Esophagus squamous epithelium (tissue), 5 donors: ENCODE measurements at places on chromosomes 12 and 14.

GRCh38 chr14:99274346-99275221, 2.6 kb upstream of the BCL11B start:
- no peak for DNase-seq
- peak overlapping the region; percentile 87 for H3K27ac ChIP-seq
- no peaks in the 10 kb centered on the region for H3K27me3 ChIP-seq
- no peaks in the 10 kb centered on the region for H3K36me3 ChIP-seq
- H3K4me1 ChIP-seq: peaks cover 55% of the 10 kb centered on the region

DNA sequence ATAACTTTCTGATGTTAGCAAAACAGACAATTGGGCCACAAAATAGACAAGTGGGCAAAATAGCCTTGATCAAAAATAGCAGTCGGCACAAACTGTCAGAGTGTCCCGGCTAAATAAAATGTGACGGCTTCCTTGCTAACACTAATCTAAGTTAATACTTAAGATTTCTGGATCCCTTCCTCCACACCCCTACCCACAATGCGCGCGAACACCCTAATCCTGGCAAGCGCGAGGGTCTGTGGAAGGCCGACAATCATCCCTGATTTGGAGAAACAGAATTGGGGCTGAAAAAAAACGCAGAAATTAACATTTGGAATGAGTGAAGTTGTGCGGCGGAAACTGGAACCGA, 489 bp downstream of the CEP290 start:
- no peak for DNase-seq
- peaks cover 14% of the 10 kb centered on the region for H3K4me1 ChIP-seq
- H3K4me3 ChIP-seq: peak overlapping the region; percentile 77
- no peaks in the 10 kb centered on the region for H3K36me3 ChIP-seq
- H3K27me3 ChIP-seq: no peaks in the 10 kb centered on the region

DNA sequence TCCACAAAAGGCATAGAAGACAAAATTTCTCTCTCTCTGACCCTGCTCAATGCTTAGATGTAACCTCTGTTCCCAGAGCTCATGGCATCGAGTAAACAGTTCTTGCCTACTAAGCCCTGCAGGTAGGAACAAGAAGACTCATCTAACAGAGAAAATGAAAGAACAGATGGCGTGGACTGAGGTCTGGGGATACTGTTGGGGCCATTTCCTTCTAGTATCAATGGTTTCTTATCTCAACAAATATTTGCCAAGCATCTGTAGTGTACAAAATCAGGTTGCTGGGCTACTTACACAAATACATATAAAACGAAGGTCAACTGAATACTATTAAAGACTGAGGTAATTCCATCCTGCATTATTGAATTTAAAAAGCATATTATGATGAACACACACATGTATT, 93.3 kb downstream of the RIMBP2 start:
- no peak overlapping the region for H3K4me3 ChIP-seq
- DNase-seq: no peak
- no peaks in the 10 kb centered on the region for H3K4me1 ChIP-seq
- H3K27me3 ChIP-seq: no peaks in the 10 kb centered on the region

DNA sequence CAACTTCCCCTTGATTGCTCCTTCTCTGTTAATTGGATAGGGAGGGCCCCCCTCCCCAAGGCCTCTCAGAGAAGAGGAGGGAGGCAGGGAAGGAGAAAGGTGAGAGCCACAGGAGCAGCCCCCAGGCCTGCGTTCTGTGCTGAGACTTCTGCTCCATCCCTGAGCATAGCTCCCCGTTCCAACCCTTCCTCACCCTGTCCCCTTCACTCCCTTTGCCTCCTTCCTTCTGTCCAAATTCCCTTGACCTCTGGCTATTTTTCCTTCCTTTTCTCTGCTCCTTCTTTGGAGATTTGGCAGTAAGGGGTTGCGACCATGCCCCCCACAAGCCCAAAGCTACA, 788 bp upstream of the ASIC1 start:
- no peaks in the 10 kb centered on the region for H3K36me3 ChIP-seq
- H3K27ac ChIP-seq: no peak overlapping the region
- peaks cover 34% of the 10 kb centered on the region for H3K4me1 ChIP-seq
- no peak for DNase-seq
- H3K27me3 ChIP-seq: no peaks in the 10 kb centered on the region

- peaks cover 3% of the 10 kb centered on the region for H3K4me1 ChIP-seq
- no peak overlapping the region for H3K4me3 ChIP-seq
- peaks cover 3% of the 10 kb centered on the region for H3K36me3 ChIP-seq
- no peaks in the 10 kb centered on the region for H3K27me3 ChIP-seq
- no peak for DNase-seq
Observed at GRCh38 chr12:68861890-68862289, 53.9 kb downstream of the MDM2 start.

DNA sequence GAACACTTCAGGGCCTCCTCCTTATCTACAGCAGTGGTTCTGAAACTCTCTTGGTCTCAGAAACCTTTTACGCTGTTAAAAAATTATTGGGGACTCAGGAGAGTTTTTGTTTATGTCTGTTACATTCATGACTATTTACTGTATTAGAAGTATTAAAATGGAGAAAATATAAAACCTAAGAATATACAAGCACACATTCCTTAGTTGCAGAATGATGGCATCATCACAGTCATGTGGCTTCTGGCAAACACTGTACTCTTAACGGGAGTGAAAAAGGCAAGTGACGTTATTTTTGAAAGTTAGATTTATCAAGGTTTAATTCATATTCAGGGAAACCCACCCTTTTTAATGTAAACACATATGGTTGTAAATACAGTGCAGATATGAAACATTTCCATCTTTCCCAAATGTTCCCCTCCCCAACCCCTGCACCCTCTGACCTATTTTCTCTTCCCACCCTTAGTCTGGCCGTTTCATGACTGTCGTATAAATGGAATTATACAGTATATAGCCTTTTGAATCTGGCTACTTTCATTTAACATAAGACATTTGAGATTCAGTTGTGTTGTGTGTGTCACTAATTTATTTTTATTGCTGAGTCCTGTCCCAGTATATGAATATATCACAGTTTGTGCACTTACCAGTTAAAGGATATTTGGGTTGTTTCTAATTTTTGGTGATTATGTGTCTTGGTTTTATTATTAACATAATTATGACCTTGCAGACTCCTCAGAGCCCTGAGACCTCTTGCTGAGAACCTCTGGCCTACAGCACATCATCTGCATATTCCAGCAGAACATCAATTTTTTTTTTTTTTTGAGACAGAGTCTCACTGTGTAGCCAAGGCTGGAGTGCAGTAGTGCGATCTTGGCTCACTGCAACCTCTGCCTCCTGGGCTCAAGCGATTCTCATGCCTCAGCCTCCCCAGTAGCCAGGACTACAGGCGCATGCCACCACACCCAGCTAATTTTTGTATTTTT, 457.0 kb downstream of the PCNX1 start:
- H3K27me3 ChIP-seq: no peaks in the 10 kb centered on the region
- H3K36me3 ChIP-seq: no peaks in the 10 kb centered on the region
- peaks cover 15% of the 10 kb centered on the region for H3K4me1 ChIP-seq
- no peak for DNase-seq

GRCh38 chr14:28412077-28412476, 354.5 kb upstream of the FOXG1 start:
- no peaks in the 10 kb centered on the region for H3K4me1 ChIP-seq
- DNase-seq: no peak
- no peaks in the 10 kb centered on the region for H3K36me3 ChIP-seq
- H3K4me3 ChIP-seq: no peak overlapping the region
- H3K27me3 ChIP-seq: no peaks in the 10 kb centered on the region

DNA sequence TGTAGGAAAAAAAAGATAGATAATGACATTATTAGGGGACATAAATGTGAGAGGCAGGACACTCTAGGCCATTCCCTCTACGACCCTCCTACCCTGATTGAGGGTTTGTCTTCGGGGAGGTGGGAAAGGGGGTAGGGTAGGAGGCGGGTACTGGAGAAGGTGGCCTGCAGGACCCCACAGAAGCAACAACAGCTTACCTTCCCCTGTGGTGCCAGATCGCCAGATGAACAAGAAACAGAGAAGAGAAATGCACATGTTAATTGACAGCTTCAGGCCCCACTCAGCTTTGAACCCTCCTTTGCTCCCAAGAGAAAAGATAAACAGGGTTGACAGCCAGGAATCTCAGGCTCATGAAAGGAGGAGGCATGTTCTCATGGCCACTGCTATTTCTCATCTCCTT, 4.8 kb downstream of the PHB2 start:
- no peaks in the 10 kb centered on the region for H3K27me3 ChIP-seq
- H3K4me1 ChIP-seq: peaks cover 85% of the 10 kb centered on the region
- H3K36me3 ChIP-seq: peaks cover 22% of the 10 kb centered on the region

GRCh38 chr12:11941606-11942337, 129.0 kb upstream of the BCL2L14 start:
- peak overlapping the region; percentile 40 for H3K27ac ChIP-seq
- peaks cover 11% of the 10 kb centered on the region for H3K4me1 ChIP-seq
- no peaks in the 10 kb centered on the region for H3K36me3 ChIP-seq

DNA sequence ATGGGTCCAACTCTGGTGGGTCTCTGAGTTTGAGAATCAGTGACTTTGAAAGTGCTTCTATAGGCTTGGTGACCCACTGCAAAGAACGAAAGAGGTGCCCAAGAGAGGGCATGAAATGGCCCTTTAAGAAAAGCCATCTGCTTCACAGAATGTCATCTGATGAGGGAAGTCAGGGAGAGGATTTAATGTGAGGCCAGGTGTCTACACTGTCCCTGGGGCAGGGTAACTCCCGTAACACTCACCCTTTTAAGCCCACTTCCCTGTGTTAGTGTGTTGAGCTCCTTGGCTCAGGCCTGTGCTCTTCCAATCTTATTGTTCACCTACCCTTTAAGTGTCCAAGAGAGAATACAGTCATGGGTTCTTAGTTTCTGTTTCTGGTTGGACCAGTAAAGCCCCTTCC, 16.4 kb upstream of the SRSF5 start:
- H3K27ac ChIP-seq: no peak overlapping the region
- no peak overlapping the region for H3K4me3 ChIP-seq
- H3K4me1 ChIP-seq: no peaks in the 10 kb centered on the region
- H3K36me3 ChIP-seq: no peaks in the 10 kb centered on the region
- H3K27me3 ChIP-seq: no peaks in the 10 kb centered on the region

DNA sequence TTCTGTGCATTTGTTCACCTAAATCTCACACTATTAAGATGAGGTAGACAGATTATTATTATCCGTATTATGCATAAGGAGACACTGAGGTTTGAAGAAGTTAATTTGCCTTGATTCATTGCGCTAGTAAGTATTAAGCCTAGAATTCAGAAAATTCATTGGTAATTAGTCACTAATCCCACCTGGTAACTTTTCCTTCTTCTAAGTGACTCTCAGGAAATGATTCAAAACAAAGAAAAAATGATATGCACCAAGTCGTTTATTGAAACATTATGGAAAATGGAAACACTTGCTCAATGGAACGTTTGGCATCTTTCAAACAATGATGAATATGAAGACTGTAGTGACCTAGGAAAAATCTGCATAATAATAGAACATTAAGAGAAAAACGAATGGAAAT, 15.2 kb downstream of the RFX4 start:
- no peaks in the 10 kb centered on the region for H3K27me3 ChIP-seq
- no peak overlapping the region for H3K4me3 ChIP-seq
- no peak for DNase-seq
- H3K36me3 ChIP-seq: no peaks in the 10 kb centered on the region
- no peaks in the 10 kb centered on the region for H3K4me1 ChIP-seq

- H3K27ac ChIP-seq: no peak overlapping the region
- no peak overlapping the region for H3K4me3 ChIP-seq
- no peaks in the 10 kb centered on the region for H3K4me1 ChIP-seq
- no peak for DNase-seq
- H3K27me3 ChIP-seq: no peaks in the 10 kb centered on the region
- H3K36me3 ChIP-seq: no peaks in the 10 kb centered on the region
Observed at GRCh38 chr12:67758119-67758518, 109.6 kb downstream of the DYRK2 start.

GRCh38 chr14:98154254-98154653, 1117.7 kb downstream of the BCL11B start:
- no peak overlapping the region for H3K4me3 ChIP-seq
- DNase-seq: no peak
- H3K36me3 ChIP-seq: no peaks in the 10 kb centered on the region

- no peak for DNase-seq
- peak overlapping the region; percentile 94 for H3K27ac ChIP-seq
- H3K4me1 ChIP-seq: no peaks in the 10 kb centered on the region
- H3K4me3 ChIP-seq: peak overlapping the region; percentile 94
- H3K36me3 ChIP-seq: no peaks in the 10 kb centered on the region
Observed at GRCh38 chr12:123363390-123363739, 1.3 kb downstream of the SBNO1 start.

DNA sequence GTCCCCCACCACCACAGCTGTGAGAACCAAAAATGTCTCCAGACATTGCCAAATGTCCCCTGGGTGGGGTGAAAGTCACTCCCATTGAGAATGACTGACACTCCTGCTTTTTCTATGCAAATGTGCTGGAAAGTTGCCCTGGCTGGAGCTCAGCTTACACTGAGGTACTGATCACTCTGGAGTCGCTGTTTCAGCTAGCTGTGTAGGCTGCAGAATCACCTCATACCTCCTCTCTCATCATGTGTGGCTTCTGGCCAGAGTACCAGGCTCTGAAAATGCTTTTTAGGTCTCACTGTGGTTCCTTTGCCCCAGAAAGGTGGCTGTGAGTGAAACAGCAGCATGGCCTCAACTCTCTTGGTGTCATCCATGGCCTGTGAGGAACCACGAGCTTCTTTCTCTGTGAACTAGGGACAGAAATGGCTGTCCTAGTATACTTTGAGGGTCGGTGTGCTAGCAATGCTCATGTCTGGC, 414.4 kb downstream of the DPF3 start:
- no peaks in the 10 kb centered on the region for H3K27me3 ChIP-seq
- H3K4me3 ChIP-seq: no peak overlapping the region
- H3K27ac ChIP-seq: no peak overlapping the region
- DNase-seq: no peak
- H3K36me3 ChIP-seq: no peaks in the 10 kb centered on the region

DNA sequence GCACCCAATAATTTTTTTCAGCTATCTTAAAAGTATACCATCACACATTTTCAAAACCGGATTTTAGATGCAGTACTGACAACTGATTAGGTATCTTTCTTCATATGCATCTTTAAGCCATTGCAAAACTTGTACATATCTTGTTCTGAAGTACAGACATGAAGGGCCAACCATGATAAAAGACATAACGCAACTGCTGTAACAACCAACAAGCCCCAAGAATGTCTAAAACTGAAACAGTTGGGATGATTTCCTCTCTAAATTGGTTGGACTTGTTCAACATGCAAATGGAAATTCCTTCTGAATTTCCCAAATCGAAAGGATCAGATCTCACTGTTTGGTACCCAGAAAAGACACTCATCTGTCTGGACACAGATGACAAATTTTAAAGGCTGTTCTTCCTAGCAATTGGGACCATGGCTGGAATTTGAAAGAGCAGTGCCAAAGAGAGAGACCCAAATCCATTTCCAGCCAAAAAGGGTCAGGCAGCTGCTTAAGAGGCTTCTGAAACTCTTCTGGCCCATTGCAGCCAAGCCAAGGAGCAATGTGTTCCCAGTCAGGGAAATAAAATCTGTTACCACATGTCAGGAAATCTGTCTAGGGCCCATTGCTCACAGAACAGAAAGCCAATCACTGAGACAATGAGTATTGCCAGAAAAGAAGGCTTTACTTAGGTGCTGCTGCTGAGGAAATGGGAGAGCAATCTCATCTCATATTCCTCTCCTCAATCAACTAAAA, 1122.4 kb upstream of the USP15 start:
- no peak overlapping the region for H3K27ac ChIP-seq
- H3K4me3 ChIP-seq: no peak overlapping the region
- no peaks in the 10 kb centered on the region for H3K4me1 ChIP-seq
- H3K36me3 ChIP-seq: no peaks in the 10 kb centered on the region
- no peak for DNase-seq

GRCh38 chr14:21264025-21264801, 5.0 kb downstream of the HNRNPC start:
- DNase-seq: no peak
- H3K4me3 ChIP-seq: peak overlapping the region; percentile 17
- peaks cover 4% of the 10 kb centered on the region for H3K36me3 ChIP-seq
- H3K27me3 ChIP-seq: no peaks in the 10 kb centered on the region
- peaks cover 88% of the 10 kb centered on the region for H3K4me1 ChIP-seq
- H3K27ac ChIP-seq: peak overlapping the region; percentile 53
